Activated CD4-positive, alpha-beta T cell treated with anti-CD3 and anti-CD28 coated beads, Interleukin-10, Interleukin-2, amounts not matched to agents 100 ng/mL and 50 ng/mL, durations not matched to agents 16 hours and 8 hours (primary cell): ENCODE measurements at places on chromosomes 2 and 18.

DNA sequence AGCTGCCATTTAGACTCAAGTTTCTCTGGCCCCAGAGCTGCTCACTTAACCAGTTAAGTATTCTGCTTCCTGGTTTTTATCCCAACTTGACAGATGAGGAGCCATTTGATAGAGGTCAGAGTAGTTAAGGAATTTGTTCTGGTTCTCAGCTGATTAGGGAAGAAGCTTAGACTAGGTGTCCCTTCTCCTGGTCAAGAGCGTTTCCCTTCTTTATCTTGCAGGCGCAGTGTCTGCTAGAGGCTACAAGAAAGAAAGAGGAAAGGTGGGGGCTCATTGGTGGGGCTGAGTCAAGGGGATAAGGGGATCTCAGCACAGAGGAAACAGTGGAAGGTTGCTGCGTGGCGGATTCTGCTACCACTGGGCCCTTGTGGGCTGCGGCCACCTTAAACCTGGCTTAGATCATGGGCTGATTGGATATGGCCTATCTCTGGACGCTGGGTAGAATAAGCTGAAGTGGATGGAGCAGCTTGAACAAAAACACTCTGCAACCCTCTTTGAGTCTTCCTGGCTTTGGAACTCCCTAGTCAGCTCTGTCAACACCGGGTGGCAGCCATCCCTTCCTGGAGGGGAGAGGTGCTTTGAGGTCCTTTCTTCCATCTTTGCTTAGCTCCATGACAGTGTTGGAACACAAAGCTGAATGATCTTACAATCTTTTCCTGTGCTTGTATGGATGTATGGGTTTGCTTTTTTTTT lies 70.8 kb downstream of the QPCT start:
- DNase-seq: peak; percentile 9

- no peak for DNase-seq
Measured at GRCh38 chr18:28816155-28816554, 639.2 kb upstream of the CDH2 start.

- no peak for DNase-seq
Measured at GRCh38 chr2:218079943-218080913, 11.2 kb downstream of the RUFY4 start.

- DNase-seq: no peak
Measured at GRCh38 chr2:239213643-239214101, 187.1 kb downstream of the HDAC4 start.

DNA sequence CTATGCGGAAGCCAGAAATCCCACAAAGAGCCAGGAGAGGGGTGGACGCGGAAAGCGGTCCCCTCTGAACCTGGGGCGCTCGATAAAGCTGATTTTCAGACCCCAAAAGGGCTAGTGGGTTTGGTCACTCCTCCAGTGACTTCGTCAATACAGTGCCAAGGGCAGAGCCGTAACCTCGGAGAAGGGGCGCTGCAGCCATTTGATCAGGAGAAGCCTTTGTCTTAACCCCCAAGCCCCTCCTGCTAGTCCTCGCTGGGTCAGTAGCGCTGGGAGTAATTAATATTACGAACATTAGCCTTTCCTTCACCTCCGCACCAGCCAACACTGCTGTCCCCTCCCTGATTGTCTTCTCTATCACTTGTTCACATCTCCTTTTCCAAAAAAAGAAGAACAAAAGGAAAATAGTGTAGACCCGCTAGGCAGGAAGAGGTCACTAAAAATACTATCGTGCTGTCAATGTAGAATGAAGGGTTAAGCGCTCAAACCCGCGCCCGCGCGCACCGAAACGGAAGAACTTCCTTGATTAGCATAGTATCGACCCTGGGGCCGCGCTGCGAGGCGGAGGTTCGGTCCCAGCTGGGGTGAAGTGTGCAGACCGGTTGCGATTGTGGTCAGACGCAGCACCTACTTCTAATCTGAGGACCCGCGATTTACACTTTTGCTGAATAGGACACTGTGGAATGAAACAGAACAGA lies 63.2 kb upstream of the MAPRE2 start:
- DNase-seq: peak; percentile 61

- DNase-seq: no peak
Measured at GRCh38 chr18:31042406-31043181, at the start of gene DSC3. Gene DSC3, minus strand, starts transcription at chr18:31042742. Its CDS starts 82 bp downstream, at chr18:31042660.

- DNase-seq: peak; percentile 66
Measured at GRCh38 chr2:38750011-38750890, 910 bp downstream of the SRSF7 start.

GRCh38 chr2:126935774-126936173 lies 37.1 kb downstream of the TEX51 start:
- no peak for DNase-seq

DNA sequence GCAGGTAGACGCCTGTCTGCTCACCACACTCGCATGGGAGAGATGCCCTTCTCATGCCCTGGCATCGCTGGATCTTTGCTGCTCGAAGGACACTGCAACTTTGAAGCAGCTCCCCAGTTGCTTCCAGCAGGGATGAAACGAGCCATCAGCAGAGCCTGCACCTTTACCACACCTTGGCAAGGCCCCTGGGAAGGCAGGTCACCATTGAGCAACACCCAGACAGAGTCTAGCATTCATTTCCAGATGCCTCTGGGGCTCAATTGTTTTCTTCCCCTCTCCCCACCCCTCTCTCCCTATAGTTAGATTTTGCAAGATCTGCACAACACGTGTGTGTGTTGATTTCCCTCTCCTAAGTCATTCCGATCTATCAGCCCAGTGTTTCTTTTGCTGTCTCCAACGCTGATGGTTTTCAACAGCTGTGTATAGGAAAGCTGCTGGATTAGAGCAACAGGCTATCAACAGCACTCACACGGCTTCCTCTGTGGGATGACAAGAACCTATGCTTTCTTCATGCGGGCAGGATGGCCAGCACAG lies 25.6 kb upstream of the INHBB start:
- DNase-seq: no peak

DNA sequence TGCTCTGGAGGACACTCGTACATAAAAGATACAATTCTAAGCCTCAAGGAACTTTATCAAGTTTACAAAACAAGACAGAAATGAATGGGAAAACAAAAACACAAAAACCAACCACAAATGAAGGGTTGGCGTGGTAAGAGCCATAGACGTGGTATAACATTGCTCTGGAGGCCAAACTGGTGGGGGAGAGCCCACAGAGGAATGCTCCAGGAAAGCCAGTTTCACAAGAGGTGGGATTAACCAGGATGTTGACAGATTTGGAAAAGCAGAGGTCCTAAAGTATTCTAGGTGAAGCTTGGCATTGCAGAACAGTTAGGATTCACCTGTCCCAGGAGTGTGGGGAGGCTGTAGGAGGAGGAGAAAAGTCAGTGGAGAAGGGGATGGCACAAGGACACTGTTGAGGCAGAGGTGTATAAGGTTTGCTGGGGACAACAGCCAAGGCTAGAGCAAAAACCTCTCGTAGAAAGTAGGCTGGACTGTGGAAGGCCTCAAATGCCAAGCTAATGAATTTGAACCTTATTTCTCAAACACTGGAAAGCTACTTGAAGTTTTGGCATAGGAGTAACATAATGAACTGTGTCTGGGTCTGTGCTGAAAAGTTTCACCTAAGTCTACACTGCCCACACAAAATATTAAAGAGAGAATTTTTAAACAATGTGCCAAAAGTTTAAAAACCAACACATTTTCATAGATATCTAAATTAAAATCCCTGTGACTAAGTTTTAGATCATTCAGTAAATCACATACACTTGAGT lies 135.1 kb downstream of the THADA start:
- DNase-seq: no peak

GRCh38 chr18:63247926-63248325 lies 71.6 kb downstream of the BCL2 start:
- DNase-seq: no peak

GRCh38 chr2:60822987-60823386 lies 58.4 kb upstream of the REL start:
- no peak for DNase-seq

DNA sequence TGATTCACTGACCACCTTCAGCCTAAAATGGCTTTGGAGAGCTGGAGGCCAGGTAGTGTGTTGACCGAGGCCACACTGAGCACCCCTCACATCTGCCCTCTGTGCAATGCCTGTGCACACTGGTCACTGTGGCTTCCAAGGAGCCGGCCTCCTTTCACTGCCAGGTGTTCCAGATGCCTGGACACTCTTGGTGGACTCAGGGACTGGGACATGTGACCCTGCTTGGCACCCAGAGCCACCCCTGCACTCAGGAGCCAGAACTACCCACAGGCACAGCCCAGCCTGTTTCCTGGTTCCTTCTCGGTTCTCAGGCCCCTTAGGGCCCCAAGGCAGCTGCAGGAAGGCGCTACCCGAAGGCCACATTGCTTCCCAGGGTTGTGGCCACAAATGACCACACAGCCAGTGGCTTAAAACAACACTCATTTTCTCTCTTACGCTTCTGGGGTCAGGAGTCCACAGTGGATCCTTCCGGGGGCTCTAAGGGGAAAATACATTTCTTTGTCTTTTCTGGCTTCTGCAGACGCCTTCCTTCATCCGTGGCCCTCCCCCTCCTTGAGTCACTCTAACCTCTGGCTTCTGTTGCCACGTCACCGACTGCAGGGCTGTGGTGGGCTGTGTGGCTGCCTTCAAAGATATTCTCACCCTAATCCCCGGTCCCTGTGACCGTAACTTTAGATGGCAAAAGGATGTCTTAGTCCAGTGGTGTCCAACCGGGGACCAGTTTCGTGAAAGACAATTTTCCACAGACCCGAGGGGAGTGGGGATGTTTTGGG lies 78.6 kb downstream of the ASB1 start:
- no peak for DNase-seq

DNA sequence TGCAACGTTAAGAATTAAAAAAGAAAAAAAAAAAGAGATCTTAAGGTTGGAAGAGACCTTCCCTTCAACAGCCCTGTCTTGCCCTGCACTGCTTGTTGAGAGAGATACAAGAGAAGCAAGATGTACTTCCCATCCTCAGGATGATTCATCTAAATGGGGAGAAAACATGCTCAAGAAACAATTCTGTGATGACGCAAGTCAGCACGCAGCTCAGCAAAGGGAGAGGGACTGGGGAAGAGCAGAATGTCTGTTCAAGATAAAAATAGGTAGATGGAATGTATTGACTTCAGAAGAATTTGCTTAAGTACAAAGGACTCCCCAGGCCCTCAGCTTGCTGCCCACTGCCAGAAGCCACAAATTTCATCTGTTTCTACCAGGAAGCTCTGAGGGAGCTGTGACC lies 198.2 kb upstream of the SPRED2 start:
- DNase-seq: no peak

DNA sequence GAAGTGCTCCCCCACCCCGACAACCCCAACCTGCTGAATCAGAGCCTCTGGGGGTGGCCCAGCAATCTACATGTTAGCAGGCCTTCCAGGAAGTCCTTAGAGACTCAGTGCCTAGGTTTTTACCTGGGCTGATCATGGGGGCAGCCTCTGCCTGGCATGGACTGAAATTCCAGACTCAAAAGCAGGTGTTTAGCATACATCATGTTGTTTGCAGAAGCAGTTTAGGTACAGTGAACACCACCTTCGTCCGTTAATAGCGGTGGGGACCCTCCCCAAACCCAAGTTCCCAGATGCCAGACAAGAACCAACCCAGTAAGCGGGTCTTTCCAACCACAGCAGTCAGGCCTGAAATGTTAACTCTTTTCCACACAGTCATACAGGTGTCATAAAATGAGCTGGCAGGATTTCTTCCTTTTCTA lies 26.4 kb upstream of the GALR1 start:
- DNase-seq: peak; percentile 47

DNA sequence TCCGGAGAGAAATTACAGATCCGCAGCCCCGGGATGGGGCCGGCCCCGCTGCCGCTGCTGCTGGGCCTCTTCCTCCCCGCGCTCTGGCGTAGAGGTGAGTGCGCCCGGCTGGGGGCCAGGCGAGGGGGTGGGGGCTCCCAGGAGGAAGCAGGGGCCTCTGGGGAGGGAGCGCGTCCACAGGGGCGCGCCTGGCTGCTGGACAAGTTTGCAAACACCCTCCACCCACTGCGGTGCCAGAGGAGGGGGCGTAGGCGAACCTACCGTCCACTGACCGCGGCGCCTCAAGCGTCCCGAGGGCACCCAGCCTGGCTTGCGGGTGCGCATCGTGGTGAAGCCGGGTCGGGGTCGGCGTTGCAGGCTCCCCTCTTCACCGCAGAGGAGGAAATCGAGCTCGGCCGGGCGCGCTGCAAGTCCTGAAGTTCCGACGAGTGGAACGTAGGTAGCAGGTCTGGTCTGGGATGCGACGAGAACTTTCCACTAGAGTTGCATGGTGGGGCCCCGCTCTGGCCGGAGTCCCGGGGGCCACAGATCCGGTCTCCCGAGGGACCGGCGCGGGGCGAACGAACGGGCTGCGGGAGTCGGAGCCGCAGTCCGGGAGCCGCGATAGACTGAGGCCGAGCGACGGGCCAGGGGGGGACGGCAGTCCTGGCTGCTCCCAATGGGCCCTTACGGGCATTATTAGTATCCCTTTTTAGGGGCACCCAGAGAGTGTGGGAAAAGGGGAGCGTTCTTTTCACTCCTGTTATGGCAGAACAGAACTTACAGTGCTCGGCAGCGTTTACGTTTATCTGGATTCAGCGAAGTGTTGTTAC lies 502 bp downstream of the MERTK start:
- no peak for DNase-seq

GRCh38 chr18:44778788-44779187 lies 98.1 kb downstream of the SETBP1 start:
- DNase-seq: no peak

DNA sequence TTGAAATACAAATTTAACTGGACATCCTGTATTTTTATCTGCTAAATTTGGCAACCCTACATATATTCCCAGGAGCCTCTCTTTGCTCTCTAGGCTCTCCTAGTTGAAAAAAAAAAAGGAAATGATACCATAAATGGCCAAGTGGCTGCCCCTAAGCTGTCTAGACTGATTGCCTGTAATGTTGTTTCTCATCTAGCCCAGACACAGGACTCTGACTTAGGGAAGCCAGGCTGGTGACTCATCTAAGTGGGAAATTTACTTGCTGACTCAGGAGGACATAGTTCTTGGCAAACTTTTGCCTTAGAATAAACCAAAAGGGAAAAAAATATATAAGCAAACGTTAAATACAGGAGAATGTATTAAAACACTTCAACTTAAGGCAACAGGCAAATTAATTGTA lies 14.6 kb upstream of the ITGAV start:
- peak; percentile 26 for DNase-seq

DNA sequence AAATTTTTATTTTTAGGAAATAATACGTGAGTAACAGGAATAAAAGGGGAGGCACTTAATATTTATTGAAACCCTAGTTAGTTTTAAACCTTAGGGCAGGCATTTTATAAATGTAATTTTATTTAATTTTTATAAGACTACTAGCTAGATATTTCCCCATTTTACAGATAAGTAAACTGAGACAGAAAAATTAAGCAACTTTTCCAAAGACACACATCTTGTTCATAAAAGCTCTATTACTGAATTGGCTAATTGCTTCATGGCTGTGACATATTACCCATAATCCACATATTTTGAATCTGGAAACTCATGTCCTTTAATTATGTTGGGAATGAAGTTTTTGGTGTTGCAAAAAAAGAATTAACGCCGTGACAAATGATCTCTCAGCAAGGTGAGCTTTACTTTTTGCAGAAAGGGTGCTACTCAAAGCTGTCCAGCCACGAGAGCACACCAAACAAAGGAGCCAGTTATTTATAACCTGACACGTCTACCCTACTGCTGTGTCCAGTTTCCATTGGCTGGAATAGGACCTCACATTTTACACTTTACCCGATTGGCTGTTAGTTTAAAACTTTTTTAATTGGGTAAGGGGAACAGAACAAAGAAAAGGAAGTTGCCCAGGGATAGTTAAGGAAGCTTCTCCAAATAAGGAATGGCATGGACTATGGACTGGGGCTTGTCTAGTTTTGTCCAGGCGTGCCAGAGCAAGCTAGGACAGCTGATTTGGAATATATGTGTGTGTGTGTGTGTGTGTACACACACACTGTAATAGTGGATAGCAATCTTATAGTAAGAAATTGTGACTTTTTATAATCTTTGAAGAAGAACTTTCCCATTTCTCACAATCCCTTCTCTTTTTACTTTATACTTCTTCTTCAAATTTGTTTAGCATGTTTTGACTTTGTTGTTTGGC lies 54.2 kb downstream of the COMMD1 start:
- DNase-seq: no peak
